ENCODE measurements at places on chromosomes 3 and 15.

- DNase-seq = no peak
These were observed 50.0 kb downstream of the RLBP1 start for GRCh38 chr15:89171136-89172072.

DNA sequence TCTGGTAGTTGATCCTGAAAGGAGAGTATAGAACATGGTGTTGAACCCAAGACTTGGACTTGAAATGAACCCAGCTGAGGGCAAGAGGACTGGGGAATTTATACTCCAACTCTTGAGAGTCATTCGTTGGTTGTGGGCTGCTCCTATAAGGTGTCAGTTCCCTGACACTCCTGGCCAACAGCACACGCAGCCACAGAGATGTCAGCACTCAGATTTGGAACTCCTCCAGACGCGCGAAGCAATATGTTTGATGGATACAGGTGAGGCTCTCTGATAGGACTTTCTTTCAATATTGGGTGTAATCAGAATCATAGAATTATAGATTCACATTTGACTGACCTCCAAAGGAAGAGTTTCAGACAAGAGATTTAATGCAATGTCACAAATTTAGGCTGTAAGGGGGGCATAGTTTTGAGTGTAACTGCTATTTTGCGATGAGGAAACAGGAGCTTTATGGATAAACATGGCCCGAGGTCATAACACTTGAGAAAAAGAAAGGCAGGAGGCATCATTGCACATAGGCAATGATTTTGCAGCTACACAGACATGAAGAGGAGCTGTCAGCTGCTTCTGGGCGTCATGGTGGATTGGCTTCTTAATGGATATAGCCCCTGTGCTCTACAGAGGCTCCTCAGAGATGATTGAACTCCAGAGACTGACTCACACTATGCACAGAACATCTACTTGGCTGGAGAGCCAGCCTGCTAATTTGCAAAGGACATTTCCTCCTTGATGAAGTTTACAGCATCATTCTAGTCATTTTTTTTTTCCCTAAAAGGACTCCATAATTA is 569.2 kb upstream of the RGMA start:
- DNase-seq = no peak

- DNase-seq = no peak
These were observed 27.7 kb upstream of the ARF4 start for GRCh38 chr3:57624801-57625200.

DNA sequence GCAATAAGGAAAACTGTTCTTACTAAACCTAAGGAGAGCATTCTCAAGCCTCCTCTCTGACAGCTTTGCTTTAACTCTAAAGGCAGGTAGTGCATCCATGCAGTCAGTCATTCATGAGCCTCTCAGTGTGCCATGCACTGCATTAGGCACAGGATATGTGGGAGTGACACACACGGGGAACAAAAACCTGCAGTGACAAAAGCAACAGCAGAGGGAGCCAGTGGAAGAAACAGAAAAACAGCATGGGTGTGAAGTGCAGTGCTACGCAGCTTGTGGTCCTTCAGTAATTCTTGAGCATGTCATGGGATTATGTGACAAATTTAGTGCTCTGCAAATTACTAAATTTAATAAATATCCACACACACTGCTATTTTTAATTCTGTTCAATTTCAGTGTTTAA is 230.7 kb downstream of the BBX start:
- DNase-seq = no peak

GRCh38 chr3:167852216-167852615 is 116.7 kb downstream of the SERPINI1 start:
- DNase-seq = no peak

DNA sequence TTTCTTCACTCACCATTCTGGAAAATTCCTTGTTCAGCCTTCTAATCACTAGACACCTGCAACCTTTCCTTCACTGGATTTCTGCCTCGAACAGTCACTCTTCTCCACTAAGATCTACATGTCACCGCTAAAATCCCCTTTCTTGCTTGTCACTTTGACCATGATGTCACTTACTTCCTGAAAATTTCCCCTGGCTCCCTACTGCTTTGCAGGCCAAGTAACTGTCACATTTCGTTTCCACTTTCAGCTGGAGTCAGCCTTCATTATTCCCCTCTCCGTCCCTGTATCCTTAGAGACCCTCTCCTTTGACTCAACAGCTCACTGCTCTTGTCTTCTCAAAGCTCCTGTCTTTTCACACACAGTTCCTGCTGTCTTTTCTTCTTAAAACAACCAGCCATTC is 15.9 kb downstream of the CHL1 start:
- no peak for DNase-seq

DNA sequence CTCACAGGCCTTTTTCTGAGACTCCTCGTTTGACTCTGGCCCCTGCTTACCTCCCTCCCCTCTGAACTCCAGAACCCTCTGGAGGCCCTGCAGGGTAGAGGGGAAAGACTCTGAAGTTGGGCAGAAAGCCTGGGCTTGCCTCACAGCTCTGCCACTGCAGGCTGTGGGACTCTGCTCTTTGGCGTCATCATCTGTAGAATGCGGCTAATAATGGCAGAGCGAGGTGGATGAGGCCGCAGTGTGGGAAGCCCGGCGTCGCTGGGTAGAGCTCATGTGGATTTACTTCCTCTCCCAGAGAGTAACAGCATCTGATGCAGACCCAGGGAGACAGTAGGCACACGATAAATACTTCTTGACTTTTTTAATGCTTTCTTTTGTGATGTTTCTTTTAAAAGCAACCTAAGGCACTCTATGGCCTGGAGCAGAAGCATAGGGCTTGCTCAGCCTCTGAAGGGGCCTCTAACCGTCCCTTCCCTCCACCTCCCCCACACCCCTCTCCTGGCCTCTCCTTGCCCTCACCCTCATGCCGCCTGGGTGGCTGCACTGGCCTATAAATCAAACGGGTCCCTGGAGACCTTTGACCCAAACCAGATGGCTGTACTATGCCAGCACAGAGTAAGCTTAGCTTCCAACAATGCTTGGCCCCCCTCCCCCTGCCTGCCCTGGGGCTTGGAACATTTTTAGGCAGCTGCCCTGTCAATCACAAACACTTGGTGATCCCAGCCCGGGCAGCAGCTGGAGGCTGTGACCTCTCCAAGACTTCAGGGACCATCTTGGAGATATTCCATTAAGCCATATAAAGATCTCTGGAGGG is 32.9 kb downstream of the SPSB4 start:
- DNase-seq = peak; percentile 61

DNA sequence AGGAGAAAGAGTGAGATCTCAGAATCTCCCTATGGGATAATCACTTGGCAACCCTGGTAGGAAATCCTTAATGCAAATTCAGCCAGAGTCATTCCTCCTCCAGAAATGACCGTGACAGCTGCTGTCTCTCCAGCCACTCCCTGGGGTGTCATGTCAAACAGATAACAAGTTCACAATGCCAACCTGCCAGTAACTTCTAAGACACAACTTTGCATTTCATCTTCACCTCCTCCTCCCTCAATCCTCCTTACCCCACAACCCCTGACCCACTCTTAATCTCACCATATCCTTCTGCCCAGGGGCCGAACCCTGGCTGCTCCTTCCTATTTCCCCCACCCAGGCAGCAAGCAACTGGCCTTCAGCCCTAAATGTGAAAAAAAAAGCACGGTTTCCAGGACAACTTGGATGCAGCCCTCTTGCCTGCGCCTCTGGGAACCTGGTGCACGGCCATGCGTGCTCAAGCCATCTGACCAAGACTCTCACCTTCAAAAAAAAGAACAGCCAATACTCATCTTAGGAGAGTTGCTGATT is 166.0 kb downstream of the NTRK3 start:
- peak; percentile 61 for DNase-seq

DNA sequence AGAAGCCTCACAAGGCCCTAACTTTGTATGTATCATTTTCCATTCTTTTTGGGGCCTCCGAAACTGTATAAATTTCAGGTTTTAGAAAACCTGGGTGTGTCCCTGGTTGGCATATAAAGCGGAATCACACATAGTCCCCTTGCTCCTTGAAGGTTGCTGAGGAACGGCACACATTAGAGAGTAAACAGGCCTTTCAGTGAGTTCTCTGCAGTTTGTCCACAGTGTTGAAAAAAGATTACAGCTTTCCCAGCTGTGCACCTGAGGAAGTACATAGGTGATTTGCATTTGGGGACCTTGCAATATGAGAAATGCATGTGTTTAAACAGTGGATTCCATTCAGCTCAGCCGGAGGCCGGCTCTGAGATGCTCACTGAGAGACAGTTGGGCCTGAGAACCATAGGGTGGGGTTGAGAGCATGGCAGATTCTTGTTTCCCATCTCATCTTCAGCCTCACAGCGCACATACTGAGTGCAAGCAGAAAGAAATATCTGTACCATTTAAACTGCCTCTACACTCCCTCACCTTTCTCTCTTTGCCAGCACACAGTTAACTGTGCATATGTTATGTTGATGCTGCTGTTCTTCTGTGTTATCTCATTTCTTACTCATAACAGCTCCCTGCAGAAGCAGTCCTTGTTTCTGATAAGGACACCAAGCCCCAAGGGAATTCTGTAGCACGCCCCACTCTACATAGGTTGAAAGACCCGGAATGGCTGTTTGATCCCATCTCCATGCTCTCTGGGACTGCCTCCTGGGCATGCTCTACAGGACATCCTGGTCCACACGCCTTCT is 60.4 kb downstream of the BOC start:
- no peak for DNase-seq

DNA sequence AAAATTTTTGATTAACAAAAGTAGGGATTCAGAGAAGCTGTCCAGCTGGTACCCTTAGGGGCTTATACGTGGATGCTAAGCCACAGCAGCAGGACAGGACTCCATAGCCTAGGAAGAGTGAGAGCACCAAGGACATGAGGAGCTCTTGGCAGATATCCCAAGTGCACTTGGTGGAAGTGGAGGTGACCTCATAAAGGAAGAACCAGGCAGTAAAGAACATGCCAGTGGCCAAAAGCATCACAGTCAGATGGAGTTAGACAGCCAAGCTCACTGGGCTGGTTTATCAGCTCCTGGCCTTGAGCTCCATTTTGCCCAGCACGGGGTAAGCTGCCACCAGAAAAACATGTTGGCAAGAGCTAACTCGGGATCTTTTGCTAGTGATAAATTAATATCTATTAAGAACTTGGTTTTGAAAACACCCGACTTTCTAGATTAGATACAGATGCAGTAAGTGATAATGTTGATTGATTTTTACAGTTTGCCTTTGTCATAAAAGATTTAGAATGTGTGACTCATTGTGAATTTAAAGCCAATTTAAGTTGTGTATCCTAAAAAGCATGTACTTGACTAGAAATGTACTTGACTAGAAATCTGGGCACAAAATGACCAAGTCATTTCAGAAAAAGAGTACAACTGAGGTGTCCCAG is 108.0 kb downstream of the CMSS1 start:
- peak; percentile 60 for DNase-seq

GRCh38 chr15:69787791-69788190 is 309.9 kb downstream of the TLE3 start:
- DNase-seq = no peak

GRCh38 chr15:74417225-74417624 is 16.5 kb downstream of the SEMA7A start:
- DNase-seq = peak; percentile 72

GRCh38 chr3:37686220-37686619 is 175.5 kb upstream of the CTDSPL start:
- DNase-seq = no peak

GRCh38 chr15:97728791-97729190 is 231.7 kb upstream of the ARRDC4 start:
- DNase-seq = no peak

DNA sequence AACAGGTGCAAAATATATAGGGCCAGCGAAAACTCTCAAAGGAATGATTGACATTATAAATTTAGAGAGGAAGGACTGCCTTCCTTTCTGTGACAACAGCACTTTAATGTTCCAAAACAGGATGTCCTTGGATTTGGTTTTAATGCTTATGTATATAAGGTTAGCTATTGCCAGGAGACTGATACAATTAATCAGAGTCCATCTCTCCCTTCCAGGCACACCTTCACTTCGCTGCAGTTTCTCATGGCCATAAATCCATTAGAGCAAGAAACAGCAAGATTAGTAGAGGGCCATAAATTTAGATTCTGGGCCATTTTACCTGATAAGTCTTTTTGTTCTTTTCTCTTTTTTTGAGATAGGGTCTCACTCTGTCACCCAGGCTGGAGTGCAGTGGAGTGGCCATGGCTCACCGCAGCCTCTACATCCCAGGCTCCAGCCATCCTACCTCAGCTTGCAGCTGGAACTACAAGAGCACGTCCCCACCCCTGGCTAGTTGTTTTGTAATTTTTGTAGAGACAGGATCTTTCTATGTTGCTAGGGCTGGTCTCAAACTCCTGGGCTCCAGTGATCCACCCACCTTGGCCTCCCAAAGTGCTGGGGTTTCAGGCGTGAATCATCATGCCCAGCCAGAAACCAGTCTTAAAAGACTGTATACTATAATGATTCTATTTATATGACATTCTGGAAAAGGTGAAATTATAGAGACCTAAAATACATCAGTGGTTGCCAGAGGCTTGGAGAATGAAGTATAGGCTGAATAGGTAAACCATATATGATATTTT is 15.7 kb upstream of the TFRC start:
- DNase-seq = no peak

- DNase-seq = no peak
These were observed 68.7 kb upstream of the ATP10A start for GRCh38 chr15:25931851-25932250.

DNA sequence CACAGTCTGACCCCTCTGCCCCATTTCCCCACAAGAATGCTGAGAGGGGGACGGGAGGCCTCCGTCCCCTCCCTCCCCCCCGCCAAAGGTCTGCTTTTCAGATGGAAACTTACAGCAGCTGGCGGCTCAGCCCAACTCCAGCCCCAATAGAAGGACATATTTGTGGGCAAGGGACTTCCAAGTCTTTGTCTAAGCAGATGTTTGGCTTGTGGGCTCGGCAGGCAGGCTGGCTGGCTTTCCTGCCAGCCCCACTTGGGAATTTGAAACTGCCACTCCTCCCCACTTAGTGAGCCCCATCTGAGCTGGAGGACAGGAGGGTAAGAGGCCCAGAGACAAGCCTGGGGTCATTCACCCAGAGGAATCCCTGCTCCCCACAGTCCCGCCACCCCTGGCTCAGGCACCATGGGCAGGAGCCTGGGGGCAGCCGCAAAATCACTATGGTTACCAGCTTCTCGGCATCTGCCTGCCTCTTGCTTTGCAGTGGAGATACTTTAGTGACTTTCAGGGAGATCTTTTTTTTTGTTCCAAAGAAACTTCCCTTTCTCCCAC is 53.6 kb downstream of the LMCD1 start:
- DNase-seq = peak; percentile 67

DNA sequence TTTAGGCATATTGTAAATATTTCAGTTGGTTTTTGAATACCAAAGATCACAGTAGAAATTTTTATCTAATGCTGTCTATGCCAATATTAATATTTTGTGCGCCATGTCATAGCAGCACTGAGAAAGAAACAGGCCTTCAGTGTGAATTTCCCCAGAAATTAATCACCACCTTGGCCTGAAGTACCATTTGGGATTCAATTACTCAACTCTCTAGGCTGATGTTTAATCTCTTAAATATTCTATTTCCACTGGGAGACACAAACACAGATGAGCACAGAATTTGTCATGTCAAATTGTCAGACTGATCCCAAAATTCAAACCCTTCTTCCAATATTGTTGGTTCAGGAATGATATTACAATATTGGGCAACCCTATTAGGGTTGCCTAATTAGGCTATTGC is 509.3 kb downstream of the ROBO1 start:
- DNase-seq = no peak

All from hindlimb muscle (tissue), 1 donor.